Activated CD8-positive, alpha-beta T cell treated with anti-CD3 and anti-CD28 coated beads, Interleukin-2, amount 10 ng/mL, durations not matched to agents 7 days and 5 days (primary cell): ENCODE measurements at places on chromosomes 3 and 15.

DNA sequence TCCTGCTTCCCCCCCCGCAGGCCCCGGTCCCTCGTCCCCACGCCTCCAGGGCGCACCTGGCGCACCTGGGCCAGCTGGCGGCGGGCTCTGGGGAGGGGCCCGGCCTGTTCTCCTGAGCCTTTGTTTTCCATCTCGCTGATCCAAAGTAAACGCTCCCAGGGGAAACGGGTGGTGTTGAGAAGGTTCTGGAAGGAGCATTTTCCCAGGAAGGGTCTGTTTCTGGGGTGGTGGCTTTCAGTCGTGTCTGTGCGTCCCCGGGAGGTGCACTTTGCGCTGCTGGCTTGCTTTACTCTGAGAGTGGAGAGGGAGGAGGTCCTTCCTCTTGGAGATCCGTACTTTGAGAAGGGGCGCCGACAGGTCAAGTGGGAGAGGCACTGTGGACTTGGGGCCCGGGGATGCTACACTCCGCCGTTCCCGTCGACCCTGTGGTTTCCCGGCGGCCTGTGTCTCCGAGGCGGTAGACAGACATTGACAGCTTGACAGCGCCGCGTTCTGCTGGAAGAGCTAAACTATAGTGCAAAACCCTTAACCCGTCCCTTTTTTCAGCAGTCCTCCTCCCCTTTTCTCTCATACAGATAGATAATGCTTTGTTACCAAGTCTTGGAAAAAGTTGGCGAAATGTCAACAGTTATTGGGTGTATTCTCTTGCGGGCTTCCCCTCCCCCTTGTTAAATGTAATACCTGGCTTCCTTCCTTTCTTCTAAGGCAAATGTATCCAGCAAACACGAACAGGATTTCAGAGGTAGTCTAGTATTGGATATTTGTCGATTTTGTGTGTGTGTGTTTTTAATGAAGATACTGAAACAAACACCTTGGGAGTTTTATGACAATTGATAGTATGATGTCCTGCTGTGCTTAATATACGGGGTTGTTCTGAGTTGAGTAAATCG is 6.5 kb downstream of the TPM1 start:
- peak; percentile 59 for DNase-seq

GRCh38 chr15:99706557-99707303 is 26.5 kb downstream of the LYSMD4 start:
- DNase-seq, result peak; percentile 46

DNA sequence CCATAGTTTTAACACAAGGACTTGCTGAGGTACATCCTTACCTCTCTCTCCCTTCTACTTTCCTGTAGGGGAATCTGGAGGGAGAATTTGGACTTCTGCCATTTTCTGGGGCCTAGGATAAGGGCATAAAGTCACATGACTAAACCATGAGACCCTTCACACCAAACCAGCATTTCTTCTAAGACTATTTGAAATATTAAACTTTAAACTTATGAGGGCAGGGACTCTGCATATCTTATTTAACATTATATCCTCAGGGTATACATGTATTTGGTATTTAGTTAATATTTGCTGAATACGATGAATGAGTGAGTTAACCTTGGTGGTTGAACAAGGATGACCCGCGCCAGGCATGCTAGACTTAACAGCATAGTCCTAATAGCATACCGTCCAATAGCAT is 63.4 kb downstream of the USP13 start:
- no peak for DNase-seq

GRCh38 chr15:58715266-58715917 is 34.1 kb downstream of the ADAM10 start:
- no peak for DNase-seq

DNA sequence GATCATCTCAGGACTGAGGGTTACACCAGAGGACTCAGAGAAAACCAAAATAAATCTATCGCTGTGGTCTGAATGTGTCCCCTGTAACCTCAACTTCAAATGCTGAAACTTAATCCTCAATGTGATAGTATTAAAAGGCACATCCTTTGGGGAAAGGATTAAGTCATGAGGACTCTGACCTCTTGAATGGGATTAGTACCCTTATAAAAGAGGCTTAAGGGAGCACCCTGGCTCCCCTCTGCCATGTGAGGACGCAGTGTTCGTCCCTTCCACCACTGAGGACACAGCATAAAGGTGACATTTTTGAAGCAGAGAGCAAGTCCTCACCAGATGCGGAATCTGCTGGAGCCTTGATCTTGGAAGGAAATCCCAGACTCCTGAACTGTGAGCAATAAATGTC is 39.5 kb downstream of the SRPRB start:
- no peak for DNase-seq

DNA sequence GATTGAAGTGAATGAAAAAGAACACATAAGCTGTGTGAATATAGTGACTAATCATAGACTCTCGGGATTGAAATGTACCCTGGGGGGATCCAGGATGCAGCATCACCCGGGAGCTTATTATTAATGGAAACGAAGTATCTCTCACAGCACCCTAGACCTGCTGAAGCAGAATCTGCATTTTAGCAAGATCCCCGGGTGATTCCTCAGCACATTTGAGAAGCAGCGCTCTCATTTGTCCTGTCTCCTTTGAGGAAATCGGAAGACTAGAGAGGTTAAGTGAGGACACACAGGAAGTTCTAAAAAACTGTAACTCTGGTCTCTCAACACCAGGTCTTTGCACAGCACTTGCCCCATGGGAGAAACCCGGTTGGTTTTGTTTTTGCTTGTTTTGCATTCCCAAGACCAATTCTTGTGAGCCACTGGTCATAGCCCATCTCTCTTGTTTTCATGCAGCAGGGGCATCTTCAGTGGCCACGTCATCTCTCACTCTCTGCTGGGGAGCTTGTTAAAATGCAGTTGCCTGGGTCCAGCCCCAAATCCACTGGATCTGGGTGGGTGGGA is 30.2 kb downstream of the ZNF710 start:
- DNase-seq, result peak; percentile 35

DNA sequence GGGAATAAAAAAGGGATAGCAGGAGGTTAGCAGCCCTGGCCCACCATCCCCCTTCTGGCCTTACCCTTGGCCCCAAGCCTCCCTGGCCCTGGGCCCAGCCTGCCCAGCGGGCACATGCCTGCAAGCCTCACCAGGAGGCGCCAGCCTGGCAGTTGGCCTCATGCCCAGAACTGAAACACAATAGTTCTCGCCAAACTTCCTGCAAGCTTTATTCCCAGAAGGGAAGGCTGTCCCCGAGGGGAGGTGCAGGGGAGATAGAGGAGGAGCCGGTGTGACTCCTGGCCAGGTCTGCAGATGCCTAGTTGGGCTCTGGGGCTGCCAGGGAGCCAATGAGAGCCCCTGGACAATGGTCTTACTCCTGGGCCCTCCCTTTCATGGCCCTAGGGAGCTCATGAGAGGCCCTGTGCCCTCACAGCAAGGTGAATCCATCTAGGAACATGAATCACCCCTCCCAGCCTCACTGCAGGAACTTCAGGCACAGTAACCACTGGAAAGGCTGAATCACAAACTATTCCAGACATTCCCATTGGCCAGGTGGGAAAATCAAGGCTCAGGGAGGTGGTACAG is 4.0 kb downstream of the CCDC33 start:
- DNase-seq, result no peak

- DNase-seq, result no peak
These were observed 209.9 kb upstream of the RGMA start for GRCh38 chr15:93298901-93299300.

DNA sequence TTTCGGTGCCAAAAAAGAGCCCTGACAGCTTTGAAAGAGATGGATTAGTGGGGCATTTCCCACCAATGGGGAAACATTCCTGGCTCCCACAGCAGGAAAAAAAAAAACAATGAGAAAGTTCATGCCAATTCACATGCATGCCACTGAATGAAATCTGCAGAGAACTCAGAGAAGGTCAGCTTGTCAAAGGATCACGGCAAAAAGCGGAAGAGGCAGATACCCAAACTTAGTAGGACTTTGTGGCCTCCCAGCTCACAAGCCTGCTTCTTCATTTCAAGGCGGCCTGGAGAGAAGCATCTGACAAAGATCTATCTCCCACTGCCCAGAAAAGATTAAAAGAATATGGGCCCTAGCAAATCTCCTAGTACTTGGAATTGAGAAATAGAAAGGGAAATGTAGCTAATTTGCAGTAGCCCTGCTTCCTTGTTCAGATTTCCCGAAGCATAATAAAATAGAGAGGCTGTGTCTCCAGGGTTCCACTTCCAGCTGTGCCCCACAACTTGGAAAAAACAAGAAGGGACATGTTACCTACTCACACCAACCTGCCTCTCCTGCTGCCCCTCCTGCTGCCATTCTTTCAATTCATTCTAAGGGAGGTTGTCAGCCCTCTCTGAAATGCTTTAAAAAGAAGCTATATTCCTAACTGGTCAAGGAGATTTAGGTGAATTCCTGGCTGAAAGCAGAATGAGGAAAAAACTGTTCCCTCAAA is 170.4 kb downstream of the FHIT start:
- DNase-seq, result no peak

- no peak for DNase-seq
These were observed 8.1 kb downstream of the GOLGA6L2 start for GRCh38 chr15:23438816-23439466.

- no peak for DNase-seq
These were observed 3.1 kb upstream of the PTH1R start for GRCh38 chr3:46874430-46874829.

- DNase-seq, result no peak
These were observed 49.8 kb upstream of the SSR3 start for GRCh38 chr3:156604642-156605144.

DNA sequence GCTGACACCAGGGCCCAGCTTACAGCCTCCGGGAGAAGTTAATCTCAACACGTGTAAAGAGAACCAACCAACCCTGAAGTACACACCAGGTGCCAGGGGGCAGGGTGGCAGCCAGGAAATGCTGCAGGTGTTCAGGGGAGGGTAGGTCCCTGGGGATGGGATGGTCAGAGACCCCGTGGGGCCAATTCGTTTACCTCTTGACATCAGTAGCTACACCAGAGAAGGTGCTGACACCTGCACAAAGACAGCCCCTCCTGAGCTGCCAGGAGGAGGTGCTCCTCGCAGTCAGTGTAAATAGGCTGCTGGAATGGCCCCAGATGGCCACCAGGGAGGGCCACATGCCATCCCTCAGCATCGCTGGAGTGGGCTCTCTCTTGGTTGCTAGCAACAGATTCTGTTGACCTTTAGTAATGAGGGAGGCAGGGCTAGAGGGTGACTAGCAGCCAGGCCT is 52.8 kb downstream of the CORO2B start:
- no peak for DNase-seq

DNA sequence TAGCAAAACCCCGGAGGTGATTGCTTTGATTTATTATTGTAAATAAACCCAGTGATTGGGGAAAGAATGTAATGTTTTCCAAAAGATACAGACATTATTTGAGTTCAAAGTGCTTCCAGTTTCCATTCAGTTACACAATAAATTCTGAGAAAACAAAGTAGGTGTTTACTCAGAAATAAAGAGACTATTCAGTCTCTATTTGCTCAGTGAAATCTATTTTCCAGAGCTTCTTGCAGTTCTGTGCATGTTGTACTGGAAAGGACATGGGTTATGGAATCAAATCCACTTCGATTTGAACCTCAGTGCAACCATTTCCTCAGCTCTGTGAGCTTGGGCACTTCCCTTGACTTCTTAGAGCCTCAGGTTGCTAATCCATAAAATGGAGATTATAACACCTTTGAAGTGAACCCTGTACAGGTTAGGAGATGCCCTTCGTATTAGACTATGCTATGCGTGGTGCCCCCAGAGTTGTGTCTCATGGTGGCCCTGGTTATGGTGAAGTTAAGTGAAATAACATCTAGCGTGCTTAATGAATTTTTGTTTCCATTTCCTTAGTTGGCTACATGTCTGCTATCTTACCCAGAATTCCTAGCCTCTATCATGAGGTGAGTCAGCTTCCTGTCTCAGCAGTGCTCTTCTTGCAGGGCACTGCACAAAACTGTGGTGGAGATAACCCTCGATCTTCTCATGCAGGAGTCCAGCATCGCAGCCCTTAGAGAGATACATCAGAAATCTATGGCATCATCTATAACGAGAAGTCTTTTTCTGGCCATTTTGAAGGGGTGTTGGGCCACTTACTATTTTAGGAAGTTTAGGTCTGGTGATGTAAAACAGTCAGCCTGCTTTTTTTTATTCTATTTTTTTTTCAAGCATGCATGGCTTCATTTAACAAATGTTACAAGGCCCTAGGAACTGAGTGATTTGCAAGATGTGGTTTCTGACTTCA is 97.7 kb downstream of the RPL39L start:
- peak; percentile 79 for DNase-seq

GRCh38 chr3:51622413-51622812 is 48.6 kb upstream of the TEX264 start:
- no peak for DNase-seq
